ENCODE measurements at places on chromosomes 4 and X. TPM values are rescaled to one million over a fixed set of nuclear protein-coding genes. Genes with fewer than 3 reads are reported as not detected.
A peak's percentile ranks its signal among the peaks of the same experiment; 100 is the strongest.

Gene LIMCH1
- 222 TPM for total RNA-seq

Gene RHOXF2
- not detected for total RNA-seq

DNA sequence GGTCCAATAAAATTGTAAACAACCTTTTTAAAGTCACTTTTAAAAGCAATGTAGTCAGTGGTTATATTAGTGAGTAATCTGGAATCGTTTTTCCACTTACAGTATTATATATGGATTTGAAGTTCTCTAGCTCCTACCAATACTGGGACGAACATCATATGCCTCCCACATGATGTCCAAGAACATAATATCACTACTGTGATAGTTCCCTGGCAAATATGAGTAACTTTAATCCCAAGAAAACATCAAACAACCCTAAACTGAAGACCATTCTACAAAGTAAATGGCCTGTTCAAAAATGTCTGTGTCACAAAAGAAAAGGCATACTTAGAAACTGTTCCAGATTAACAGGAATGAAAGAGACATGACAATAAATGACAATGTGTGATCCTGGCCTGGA, 53.6 kb upstream of the FGFBP2 start:
- DNase-seq = no peak

DNA sequence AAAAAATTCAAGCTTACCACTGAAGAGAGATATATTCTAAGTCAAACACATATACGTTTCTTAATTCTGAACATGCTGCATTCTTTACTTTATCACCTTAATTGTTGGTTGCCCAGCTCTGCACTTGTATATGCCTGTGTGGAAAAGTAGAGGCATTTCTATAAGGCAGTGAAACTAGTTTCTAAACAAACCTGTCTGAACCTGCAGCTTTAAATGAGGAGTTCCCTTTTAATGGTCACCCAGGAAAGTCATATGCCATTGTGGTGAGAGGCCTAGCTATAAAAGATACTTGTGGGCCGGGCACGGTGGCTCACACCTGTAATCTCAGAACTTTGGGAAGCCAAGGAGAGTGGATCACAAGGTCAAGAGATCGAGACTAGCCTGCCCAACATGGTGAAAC, 147.4 kb upstream of the RXFP1 start:
- no peak for DNase-seq

DNA sequence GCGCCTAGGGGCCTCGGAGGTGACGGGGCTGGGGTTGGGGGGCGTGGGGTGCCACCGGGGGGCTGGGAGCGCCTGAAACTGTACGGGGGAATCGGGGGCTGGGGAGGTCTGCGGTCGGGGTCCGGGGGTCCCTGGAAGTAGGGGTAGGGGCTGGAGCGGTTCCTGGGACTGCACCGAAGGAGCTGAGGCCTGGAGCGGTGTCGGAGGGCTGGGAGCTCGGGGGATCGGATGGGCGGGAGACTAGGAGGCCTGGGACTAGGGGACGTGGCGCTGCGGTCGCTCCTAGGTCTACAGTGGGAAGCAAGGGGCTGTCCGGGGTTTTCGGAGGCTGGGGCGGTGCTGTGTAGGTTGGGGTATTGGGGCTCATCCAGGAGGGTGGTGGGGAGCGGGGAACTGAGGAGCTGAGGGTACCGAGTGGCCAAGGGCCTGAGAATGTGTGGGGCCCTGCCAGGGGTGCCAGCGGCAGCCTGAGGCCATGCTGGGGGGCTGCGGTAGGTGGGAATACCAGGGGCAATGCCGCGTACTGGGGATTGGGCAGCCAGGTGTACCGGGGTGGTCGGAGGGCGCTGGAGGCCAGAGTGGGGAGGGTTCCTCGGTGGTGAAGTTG, 562 bp downstream of the AKAP17A start:
- peak; percentile 34 for DNase-seq

- no peak for DNase-seq
These were observed 77.3 kb upstream of the IGSF1 start for GRCh38 chrX:131366407-131366806.

DNA sequence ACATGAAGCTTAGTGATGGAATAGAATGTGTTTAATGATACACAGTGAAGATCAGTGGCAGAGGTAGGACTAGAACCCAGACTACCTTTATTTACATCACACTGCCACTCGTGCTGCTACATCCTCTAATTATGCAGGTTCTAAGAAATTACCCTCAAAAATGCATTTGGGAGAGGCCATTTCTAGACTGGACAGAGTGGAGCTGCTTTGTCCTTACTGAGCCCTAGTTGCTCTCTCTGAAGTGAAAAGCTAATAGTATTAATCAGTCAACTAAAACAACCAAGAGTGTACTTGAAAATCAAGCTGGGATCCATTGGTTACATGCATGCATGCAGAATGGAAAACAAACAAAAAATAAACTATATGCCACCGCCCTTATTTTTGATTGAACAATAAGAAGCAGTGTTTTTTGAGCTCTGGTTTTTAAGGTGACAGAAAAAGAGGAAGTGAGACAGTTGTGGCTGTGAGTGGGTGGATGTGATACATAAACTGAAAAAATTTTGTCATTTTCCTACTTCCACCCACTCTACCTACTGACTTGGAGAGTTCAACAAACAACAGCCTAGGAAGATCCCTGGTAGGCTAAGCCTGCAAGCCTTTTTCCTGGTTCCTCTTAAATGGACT, 6.8 kb upstream of the VSIG4 start:
- DNase-seq = no peak

GRCh38 chrX:26762253-26762652, 546.3 kb downstream of the MAGEB5 start:
- DNase-seq = no peak

GRCh38 chrX:130330706-130331105, 9.0 kb upstream of the SLC25A14 start:
- peak; percentile 49 for DNase-seq

- no peak for DNase-seq
These were observed 38.9 kb downstream of the TRIML1 start for GRCh38 chr4:188177997-188178675.

DNA sequence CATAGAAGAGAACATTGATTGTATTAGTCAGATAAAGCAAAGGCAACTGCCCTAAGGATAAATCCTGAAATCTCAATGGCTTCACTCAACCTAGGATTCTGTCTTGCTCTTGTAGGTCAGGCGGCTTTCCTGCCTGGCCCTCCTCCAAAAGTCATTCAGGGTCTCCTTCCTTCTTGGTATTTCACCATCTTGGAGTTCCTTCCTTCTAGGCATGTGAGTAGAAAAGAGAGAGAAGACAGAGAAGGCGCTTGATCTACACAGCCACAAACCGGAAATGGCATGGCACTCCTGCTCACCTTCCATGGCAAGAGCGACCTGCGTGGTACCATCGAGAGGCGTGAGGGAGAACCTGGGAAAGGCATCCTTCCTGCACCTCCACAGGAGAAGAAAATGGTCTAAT, 45.3 kb upstream of the HELT start:
- DNase-seq = no peak

All from dorsolateral prefrontal cortex (tissue), 122 donors.